HTR-8/SVneo (cell line): ENCODE measurements at places on chromosomes 11 and 22.

- no peak for DNase-seq
These were observed 564.3 kb downstream of the MN1 start for GRCh38 chr22:27237080-27237741.

GRCh38 chr11:69985641-69986439, 92.3 kb upstream of the ANO1 start:
- no peak for DNase-seq

DNA sequence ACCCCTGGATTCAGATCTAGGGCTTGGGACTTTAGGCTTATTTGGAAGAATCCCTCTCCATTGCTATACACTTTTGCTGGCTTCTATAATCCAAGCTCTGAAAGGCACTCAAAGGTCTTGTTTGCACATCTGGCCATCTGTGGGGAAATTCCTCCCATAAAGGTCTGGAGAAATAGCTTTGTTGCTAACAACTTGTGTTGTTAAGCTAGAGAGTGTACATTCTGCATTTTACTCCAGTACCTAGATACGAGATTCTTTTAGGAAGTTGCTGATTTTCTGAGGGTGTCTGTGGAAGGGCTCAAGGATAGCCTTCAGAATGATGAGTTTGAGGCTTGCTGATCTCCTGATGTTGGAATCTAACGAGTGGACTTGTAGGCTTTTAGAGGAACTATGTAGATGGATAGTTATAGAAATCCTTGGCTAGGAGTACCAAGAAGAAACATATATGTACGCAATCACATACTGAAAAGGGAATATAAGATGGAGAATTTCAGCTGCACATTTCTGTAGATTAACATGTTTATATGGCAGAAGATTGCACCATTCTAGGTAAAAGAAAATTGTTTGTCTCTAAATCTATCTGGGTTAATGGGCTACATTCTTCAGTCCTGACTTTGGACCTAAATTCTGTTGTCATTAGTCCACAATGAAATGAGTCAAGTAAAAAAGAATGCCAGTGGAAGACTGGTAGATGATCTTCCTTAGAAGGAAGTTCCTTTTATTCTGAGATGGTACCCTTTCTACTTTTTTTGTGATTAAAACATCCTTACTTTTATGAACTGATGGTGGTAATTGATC, 51.0 kb downstream of the UBASH3B start:
- DNase-seq = peak; percentile 42

GRCh38 chr11:134501406-134502152, 89.5 kb upstream of the B3GAT1 start:
- DNase-seq = no peak

- no peak for DNase-seq
These were observed 51.4 kb upstream of the ANO1 start for GRCh38 chr11:70026726-70027125.

DNA sequence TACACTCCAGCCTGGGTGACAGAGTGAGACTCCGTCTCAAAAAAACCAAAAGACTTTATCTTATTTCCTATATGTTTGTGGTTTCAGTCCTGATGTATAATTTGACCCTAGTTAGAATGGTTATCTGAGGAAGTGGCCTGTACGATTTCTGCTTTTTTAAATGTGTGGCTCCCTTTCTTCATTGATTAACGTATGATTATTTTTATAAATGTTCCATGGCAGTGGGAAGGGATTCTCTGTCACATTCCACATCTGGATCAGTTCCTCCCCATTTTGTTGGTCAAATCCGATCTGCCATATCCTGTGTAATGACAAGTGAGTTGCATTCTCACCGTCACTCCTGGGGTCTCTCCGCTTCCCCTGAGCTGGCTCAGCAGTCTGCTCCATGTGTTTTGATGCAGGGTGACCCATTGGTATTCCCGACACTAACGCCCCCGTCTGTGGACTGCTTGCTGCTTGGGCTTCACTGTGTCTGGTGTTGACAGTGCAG, 20.3 kb downstream of the NEAT1 start:
- DNase-seq = no peak

- no peak for DNase-seq
These were observed 3.9 kb upstream of the E2F8 start for GRCh38 chr11:19244621-19245020.

- DNase-seq = no peak
These were observed 78.7 kb downstream of the NECTIN1 start for GRCh38 chr11:119650251-119650650.

DNA sequence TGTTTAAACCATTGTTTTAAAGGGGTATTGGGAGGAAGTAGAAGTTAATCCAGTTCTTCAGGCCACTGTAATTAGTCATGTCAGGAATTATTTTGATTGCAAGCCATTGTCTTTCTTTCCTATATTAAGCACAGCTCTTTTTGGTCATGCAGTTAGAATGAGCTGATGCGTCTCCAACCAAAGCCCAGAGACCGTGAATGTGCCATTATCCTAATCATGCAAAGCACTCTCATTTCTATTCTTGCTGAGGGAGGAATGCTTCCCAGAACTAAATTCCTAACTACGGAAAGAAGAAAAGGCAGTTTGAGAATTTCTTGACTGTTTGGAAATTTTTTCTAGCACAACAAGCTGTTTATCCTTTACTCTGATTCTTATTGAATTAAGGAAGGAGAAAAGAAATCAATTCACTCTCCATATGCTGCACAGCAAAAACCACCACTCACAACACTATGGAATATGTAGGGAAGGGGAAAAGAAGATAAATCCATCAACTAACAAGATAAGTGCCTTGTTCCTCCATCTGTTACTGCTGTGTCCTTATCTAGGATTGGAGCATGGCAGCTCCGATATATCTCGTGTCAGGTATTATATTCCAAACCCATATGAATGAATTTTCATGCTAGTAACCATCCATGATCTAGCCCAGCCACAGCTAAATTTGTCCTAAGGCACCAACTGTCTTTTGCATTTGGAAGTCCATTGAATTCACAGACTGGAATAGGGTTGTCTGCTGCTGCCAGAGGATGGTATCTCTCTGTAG, 70.8 kb downstream of the NTM start:
- no peak for DNase-seq

DNA sequence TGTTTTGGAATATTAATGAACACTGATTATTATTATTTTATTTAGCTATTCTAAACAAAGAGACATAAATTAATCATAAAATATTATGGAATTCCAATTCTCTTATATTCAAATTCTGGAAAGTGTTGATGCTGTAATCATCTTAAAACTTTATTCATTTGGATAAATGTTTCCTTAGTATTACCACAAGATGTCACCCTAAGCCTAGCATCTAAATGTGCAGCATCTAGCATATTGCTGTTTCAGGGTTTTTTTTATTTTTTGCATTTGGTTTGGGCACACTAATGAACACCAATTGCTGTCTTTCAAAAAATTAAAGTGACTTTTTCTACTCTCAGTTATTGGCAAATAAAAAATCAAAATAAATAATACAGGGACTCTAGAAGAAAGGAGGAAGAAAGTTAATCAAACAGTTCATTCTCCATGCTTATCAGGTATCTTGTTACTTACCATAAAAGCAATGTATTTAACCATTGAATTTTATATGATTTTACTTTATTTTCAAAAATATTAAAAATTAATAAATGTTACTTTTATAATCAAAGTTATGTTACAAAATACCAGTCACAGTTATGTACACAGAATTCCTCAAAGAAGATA, 31.8 kb downstream of the DLG2 start:
- DNase-seq = peak; percentile 62

DNA sequence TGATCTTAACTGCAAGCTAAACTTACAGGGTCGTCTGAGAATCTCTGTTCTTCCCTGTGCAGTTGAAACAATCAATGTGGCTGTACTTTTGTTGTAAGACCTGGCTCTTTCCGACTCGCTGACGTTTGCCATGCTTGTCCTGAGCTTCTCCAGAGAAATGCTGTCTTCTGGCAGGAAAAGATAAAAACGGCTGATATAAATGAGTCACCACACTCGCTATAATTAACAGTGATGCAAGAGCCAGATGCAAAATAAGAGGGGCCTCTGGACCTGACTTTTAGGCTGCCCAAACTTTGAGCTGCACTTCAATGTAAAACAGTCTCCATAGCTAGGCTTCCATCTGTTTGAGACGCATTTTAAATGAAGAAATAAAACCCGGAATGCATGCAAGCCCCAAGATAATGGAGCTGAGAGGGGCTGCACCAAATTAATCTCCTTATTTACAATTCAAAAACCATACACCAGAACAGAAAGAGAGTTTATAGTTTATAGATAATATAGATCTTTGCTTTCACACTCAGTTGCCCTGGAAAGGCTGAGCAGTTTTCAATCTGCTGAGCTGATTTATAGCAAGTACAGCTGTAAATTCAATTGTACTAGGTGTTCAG, 48.5 kb downstream of the WT1 start:
- DNase-seq = peak; percentile 40
